Activated CD4-positive, alpha-beta T cell treated with anti-CD3 and anti-CD28 coated beads, Interleukin-10, Interleukin-2, amounts not matched to agents 100 ng/mL and 50 ng/mL, durations not matched to agents 16 hours and 8 hours (primary cell): ENCODE measurements at places on chromosomes 5 and 9.

- DNase-seq: no peak
These were observed 41.6 kb upstream of the ZNF300 start for GRCh38 chr5:150946351-150946905.

GRCh38 chr5:36152324-36153297, 700 bp downstream of the SKP2 start:
- DNase-seq: no peak

DNA sequence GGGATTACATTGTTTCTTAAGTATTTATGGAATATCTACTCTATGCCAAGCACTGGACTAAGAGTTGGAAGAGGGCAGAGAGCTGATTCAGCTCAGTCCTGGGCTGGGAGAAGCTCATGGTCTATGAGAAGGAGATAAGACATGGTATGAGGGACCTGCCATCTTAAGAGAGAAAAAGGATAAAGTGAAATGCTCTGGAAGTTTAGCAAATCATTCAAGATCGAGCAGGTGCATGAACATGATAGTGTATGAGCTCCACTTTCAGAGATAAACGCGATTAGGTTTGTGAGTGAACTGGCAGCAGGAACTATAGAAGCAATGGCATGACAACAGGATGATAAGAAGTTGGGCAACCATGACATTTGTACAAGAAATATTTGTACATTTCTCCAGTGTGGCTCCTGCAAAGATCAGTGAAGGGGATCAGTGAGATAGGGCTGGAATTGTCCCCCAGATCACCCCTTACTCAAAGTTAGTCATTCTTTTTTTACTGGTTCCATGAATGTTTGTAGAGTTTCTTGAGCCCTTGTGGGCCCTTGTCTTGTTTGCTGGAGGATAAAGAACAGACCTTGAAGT, 26.6 kb upstream of the CCDC180 start:
- DNase-seq: no peak

- no peak for DNase-seq
These were observed 186.5 kb upstream of the ANKRD55 start for GRCh38 chr5:56419667-56420066.

GRCh38 chr9:136050701-136051452, 44.2 kb downstream of the NACC2 start:
- no peak for DNase-seq

GRCh38 chr5:72691751-72692150, 124.7 kb upstream of the TNPO1 start:
- no peak for DNase-seq

DNA sequence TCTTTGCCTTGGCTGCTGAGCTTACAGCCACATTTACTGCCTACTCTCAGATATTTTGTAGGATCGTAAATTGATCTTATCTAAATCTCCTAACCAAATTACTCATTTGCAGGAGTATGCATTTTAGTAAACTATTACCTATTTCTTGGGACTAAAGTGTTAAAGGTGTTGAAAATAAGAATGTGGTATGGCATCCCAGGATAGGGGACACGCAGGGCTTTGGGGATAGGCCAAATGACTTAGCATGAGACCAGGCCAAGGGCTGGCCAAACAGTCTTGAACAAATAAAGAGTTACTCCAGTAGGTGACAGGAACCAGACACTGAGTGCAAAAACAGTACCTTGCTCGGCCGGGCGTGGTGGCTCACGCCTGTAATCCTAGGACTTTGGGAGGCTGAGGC, 25.1 kb downstream of the TBC1D2 start:
- no peak for DNase-seq

DNA sequence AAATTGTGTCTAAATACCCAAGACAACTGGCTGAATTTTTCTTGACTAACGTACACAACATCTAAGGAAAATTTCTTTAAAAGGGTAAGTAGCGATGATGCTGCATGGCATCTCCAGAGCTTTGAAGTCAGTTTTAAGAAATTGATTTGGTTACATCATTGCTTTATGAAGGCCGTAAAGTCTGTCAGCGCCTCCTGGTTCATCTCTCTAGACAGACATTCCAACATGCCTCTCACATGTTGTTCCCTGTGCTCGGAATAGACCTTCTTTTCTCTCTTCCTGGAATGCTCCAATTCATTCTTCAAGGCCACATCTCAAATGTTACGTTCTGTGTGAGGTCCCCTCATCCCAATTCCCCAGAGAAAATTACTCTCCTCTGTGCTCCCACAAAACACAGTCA, 108.7 kb upstream of the SSBP2 start:
- no peak for DNase-seq

DNA sequence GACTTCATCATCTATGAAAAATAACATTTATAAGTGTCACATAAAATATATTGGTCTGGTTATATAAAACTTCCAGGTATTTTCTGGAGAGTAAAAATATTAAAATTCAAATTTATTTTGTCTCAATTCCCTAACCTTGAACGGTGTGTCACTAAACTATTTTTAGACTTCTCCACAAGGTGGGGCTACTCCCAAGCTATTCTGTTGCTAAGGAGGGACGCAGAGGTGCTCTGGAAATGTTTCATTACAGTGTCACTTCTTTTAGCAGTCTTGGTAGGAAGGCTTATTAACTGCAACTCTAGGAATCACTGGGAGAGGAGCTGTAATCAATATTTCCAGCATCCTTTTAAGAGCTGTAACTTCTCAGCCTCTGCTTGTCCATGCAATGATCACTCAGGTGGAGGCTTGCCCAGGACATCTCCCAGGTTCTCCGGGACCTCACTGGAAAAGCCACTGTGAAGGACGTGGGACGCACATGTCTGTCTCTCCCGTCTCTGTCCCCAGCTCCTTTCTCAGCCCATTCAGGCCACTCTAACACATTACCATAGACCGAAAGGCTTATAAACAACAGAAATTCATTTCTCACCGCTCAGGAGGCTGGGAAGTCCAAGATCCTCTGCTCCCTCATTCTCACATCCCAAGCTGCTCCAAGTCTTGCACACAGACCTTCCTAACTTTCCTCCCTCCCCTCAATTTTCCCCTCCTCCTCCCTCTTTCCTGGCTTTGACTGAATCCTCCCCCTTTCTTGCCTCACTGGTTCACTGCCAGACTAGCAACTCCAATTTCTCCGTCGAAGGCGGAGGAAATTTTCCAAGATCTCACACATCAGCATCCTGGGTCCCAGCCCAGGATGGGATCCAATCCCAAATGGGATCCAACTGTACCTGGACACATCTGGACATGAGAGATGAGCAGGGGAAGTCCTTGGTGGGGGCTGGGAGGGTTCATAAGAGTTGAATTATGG, 32.7 kb upstream of the DNAH5 start:
- DNase-seq: peak; percentile 11

DNA sequence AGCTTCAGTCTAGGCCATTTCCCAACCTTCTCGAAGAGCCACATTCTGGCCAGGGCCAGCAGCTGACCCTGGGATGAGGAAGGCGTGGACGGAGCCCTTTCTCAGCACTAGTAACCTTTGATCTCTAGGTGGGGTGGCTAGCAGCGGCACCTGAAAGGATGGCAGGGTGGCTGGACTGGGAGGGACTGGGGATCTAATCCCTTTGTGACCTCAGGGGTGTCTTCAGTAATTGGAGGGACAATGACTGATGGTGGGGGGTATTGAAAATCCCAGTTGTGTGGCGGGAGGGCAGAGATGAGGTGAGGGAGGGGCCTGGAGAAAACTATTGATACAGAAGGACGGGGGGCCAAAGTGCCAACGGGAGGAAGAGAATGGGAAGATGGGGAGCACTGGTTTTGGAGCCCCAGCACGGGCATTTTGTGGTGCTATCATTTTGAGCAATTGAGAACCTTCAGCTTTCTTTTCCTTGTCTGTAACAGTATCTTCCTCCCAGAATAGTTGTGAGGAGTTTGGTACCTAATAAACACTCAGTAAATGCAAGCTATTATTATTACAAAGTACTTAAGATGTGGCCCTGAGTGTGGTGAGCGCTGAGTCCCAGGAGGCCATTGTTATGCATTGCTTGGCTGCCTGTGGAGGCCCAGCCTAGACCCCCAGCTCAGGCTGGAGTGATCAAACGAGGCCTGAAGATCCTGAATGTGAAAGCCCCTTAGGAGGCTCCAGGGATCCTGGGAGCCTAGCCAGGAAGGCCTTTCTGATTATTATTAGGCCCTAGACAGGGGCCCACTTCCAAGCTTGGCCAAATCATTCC, 37.3 kb upstream of the UBE2D2 start:
- DNase-seq: no peak

DNA sequence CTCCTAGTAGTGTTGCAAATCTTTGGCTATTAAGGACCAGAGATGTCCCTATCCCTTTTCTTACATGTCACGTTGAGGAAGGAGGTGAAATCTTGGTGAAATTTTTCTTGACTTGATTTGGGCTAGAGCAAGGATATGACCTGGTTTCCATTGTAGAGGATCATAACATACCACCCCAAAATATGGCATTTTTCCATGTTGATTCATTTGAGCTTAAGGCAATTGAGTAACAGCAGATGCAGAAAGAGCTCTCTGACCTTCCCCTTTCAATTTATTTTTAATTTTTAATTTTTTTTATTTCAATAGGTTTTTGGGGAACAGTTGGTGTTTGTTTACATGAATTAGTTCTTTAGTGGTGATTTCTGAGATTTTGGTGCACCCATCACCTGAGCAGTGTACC, 61.2 kb upstream of the MAP1B start:
- no peak for DNase-seq

DNA sequence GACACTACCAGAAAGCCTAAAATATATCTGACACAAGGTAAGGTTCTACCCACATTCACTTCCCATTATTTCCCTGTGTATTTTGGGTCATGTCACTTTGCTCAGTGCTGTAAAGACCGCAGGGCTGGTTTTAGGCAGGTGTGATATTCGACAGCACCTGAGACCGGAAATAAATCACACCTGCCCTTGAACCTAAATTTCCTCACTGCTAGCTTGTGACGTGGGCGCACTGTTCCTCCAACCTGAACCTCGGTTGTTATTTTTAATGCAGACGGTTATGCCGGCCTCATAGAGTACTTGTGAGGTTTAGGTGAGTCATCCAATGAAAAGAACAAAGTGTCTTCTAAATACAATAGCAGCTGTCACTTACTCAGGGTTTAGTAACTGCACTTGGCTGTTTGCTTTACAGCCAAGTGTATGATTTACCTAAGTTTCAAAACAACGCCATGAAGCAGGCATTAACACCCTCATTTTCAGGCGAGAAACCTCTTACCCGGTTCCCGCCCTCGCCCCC, 20.7 kb upstream of the ZNF782 start:
- DNase-seq: peak; percentile 61

- no peak for DNase-seq
These were observed 199.7 kb downstream of the ATPSCKMT start for GRCh38 chr5:10049858-10050455.

GRCh38 chr9:112711050-112711689, 6.7 kb downstream of the INIP start:
- no peak for DNase-seq

DNA sequence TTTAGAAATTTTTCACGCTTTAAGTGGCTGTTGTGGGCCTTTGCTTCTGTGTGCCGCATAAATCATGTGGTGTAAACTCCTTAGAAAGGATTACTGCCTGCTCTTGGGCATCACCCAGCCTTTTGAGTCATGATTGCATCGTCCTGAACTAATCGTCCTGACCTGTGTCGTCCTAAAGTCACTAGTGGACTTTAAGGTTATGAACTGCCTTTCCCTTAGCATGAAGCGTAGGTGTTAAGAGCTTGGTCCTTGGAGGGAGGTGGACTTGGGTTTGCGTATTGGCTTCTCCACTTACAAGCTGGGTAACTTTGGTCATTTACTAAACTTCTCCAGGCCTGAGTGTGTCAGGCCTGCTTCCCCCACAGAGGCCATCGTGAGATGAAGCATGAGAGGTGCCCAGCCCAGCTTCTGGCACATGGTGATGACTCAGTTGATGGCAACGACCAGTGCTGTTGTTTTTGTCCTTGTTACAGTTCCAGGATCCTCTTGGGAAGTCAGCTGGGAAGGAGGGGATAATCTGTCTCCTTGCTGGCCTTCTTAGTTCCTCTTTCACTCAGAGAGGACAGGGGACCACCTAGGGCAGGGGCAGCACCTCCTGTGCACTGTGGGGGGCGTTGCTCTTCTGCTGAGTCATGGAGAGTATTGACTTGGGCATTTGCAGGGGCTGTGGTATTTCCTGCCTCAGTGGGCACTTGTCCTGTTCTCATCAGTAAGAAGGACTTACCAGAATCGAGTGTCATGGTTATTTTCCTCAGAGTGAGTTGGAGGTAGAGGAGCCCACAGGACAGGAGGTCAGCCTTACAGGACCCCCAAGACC, 54.2 kb upstream of the NCS1 start:
- no peak for DNase-seq

DNA sequence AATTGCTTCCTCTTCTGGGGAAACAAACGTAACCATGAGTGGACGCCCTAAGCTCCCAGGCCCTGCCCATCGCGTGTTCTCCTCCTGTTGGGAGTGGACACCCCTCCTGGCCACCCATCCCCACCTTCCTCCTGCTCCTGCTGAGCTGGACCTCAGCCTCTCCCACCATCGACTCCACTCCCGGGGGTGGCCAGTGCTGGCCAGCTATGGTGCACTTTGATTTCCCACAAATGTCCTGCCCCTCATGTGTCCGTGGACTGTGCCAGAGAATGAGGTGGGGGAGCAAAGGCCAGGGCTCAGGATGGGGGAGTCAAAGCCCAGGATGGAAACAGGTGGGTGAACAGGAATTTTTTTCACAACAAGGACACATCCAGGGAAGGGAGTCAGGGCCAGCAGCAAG, 62.8 kb downstream of the MED10 start:
- DNase-seq: no peak

DNA sequence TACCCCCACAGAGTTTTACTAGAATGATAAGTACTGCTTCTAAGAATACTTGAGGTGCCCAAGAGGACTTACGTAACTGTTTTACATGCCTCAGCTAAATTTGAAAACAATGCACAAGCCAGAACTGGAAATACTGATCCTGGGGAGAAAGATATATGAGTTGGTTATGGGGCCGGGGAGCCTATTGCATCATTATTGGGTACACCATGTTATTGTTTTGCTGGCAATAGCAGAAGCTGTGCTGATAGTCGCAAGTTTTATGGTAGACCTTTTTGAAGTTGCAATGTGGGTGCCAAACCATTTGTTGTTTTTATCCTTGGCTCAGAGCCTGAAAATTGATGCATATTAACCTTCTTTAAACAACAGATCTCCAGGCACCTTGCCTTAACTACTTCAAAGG, 108.4 kb upstream of the DHFR start:
- no peak for DNase-seq

- no peak for DNase-seq
These were observed 197.1 kb downstream of the MEF2C start for GRCh38 chr5:88685591-88686541.

- DNase-seq: no peak
These were observed 15.7 kb upstream of the AQP7 start for GRCh38 chr9:33418090-33418489.

DNA sequence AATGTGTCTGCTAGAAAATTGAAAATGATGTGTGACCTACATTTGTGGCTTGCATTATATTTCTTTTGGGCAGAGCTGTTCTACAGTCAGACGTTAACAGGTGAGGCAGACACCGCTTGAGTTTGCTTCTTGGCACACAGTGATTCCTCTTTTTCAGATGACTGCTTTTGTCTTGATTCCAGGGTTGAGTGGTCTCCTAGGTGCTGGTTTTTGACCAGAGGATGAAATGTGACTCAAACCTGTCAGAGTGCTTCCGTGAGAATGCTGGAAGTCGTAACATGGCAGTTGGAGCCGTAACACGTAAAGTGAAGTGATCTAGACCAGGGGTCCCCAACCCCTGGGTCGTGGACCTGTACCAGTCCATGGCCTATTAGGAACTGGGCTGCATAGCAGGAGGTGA, 28.3 kb upstream of the NDFIP1 start:
- DNase-seq: no peak

GRCh38 chr9:135602789-135603481, 36.4 kb downstream of the GLT6D1 start:
- DNase-seq: peak; percentile 58
